ENCODE measurements at places on chromosomes 4 and X.

DNA sequence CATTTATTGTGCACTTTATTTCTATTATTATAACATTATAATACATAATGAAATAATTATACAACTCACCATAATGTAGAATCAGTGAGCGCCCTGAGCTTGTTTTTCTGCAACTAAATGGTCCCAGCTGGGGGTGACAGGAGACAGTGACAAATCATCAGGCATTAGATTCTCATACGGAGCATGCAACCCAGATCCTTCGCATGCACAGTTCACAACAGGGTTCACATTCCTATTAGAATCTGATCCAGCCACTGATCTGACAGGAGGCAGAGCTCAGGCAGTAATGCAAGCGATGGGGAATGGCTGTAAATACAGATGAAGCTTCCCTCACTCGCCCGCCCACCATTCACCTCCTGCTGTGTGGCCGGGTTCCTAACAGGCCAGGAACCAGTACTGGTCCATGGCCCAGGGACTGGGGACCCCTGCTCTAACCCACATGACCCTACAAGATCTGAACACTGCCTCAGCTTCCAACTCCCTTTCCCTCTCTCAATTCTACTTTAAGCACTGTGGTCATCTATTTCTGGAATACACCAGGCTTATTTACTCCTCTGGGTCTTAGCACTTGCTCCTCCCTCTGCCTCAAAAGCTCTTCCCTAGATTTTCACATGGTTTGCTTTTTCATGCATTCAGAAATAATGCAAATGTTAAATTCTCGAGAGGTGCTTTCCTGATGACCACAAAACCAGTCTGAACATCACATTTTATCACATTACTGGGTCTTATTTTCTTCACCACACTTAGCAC lies 166.8 kb upstream of the HCCS start:
- no peak for DNase-seq

- no peak for DNase-seq
These were observed 1.2 kb downstream of the RAB33B start for GRCh38 chr4:139455126-139455538.

DNA sequence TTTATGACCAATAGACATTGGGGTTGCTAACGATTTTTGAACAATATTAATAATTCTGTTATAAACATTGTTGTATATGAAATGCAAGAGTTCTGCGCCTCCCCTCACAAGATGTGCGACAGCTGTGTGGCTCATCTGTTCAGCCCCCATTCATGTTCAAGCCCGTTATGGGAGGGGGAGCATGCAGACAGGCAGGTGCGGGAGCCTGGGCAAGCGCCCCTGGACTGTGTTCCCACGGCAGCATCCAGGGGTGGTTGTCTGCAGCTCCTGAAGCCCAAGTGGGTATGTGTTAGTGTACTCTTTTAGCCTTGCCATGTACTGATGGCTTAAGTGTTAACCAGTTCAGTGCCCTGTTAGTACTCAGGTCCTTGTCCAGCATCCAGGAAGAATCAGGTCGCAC lies 34.6 kb downstream of the UGT2A3 start:
- DNase-seq, result no peak

GRCh38 chr4:3630598-3631543 lies 98.6 kb upstream of the LRPAP1 start:
- no peak for DNase-seq

- no peak for DNase-seq
These were observed 76.2 kb downstream of the CLDN34 start for GRCh38 chrX:10043386-10043785.

DNA sequence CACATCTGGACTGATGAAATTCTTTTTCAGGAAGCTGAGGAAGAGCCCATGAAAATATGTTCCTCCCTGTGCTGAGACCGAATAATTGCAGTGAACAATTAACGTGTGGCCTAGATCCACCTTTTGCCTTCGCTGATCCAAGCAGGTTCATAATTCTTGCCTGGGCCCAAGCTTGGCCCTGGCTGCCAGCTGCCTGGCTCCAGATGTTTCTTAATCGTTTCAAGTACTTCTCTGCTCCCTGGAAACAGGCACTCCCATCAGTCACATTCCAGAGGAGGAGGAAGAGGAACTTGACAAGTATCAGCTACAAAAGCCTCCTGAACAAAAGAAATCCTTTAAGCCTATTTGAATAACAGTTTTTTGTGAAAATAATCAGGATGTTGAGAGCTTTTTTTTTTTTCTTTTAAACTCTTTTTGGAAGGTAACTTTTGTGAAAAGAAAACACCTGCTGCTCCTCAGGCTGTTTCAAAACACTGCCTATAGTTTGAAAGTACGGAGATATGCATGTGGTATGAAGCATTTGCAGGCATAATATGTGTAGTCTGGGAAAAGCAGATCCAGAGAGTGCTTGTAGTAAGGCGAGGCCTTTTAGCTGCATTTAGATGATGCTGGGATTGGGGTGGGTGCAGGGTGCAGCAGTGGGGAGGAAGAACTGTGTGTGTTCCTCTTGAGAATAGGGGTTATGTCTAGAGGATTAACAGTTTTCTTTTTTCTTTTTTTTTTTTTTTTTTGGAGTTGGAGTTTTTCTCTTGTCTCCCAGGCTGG lies 154.4 kb downstream of the PTTG2 start:
- no peak for DNase-seq

GRCh38 chr4:8607603-8608481 lies 15.3 kb downstream of the CPZ start:
- DNase-seq, result peak; percentile 4

GRCh38 chr4:85826060-85826678 lies 351.2 kb downstream of the ARHGAP24 start:
- no peak for DNase-seq

- DNase-seq, result no peak
These were observed 27.8 kb upstream of the LIMCH1 start for GRCh38 chr4:41510179-41510578.

DNA sequence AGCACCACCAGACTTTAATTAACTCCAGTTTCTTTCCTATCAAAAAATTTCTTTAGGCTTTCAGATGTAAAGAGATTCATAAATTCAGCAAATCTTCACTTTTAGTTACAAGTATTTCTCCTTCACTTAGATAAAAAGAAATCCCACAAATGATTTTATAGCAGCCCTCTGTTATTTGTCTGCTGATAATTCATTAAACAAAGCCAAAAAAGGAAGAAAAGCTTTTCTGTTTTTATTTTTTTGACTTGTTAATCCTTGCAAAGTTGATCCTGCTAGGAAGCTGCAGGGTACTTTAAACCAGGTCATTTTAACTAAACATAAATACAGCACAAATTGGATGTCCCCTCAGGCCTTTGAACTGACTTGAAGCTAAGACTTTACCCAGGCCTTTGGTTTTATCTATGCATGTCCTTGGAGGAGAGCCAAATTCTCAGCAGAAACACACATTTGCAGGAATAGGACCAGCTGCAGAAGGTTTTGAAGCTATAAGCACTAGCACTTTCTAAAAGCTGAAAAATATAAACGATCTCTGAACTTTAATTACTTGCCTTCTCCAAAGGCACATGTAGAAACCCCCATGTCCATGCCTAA lies 57.5 kb downstream of the PCDH18 start:
- no peak for DNase-seq

- DNase-seq, result no peak
These were observed 10.0 kb downstream of the MSL3 start for GRCh38 chrX:11768039-11768438.

DNA sequence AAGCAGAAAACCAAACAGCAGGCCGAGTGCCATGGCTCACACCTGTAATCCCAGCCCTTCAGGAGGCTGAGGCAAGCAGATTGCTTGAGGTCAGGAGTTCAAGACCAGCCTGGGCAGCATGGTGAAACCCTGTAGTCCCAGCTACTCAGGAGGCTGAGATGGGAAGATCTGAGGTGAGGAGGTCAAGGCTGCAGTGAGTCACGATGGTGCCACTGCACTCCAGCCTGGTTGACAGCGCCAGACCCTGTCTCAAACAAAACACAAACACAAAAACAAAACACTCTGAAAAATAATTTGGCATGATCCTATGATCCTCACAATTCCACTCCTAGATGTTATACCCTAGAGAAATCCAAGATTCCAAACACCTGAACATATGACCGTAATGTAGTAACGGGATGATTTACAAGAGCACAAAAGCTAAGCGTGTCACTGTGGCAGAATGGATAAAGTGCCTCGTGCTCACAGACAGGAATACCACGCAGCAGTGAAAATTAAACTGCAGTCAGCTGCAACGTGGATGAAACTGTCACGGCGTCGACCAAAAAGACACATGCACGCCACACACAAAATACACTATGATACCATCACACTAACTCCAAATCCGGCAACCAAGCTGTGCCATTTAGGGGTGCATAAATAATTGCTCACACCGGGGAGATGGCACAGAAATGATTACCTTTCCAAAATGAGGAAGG lies 1.7 kb downstream of the NELFA start:
- no peak for DNase-seq

DNA sequence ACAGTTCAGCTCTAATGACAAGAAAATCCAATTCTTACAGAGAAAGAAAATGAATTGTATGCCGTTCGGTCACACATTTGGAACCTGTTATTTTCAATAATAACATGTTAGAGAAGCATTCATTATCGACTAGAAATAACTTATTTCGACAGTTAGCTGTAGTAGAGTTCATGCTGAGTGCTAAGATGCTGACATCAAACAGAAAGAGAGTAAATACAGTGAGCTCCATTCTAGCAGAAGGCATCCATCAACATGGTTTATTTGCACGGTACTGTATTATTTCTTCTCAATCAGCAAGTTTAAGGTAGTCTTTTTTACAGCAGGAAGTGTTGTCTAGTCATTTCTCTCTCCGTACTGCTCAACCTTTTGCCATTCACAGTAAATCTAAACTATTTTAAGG lies 732.1 kb downstream of the STIM2 start:
- no peak for DNase-seq

DNA sequence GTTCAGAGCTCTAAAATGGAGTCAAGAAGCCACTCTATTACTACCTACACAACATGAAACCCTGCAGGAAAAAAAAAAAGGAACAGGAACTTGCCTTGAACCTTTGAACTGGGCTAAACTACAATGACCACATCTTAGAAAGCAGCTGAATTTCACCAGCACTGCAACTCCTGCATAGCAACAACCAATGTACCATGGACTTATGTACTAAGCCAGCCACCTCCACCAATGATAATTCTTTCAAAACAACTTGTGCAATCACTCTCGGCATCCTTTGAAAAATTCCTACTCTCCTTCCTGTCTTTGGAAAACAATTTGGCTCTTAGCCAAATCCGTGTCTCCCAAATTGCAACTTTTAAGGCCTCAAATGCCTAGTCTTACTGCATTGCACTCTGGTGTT lies 26.8 kb upstream of the FMR1 start:
- DNase-seq, result no peak

DNA sequence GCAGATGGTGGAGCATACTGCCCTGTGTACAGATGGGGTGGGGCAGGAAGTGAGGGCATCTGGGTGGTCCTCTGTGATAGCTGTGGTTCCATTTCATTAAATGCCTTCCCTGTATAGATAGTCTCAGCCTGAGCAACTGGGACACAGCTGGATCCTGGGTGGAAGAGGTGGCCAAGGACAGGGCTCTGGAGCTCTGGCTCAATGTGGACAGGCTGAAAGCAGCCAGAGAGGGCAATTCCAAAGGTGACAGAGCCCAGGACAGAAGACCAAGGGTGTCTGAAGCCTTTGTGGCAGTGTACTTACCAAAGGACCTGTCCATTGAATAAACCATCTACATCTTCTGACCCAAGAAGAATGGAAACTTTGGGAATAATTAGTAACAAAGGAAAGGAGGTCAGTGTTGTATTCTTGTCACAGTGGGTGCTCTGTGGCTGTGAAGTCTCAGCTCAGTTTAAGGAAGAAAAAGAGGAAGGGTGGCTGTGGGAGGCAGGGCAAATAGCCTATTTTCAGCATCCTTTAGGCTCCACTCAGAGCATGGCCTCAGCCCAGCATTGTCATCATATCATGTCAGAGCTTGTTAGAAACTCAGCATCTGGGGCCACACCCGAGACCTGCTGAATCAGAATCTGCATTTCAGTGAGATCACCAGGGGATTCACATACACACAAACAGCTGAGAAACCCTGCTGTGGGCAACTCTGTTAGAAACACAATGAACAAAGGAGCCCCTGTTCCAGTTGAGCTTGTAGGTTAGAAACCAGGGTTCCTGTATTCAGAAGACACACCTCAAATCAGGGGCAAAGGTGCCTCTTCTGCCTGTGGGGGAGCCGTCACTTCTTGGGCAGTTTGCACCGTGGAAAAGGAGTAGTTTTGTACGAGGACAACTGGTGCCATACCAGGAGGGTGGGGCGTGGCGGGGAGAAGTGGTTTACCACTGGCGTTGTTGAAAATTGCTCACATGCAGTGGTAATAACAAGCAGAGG lies 168.6 kb downstream of the PTTG2 start:
- peak; percentile 91 for DNase-seq

DNA sequence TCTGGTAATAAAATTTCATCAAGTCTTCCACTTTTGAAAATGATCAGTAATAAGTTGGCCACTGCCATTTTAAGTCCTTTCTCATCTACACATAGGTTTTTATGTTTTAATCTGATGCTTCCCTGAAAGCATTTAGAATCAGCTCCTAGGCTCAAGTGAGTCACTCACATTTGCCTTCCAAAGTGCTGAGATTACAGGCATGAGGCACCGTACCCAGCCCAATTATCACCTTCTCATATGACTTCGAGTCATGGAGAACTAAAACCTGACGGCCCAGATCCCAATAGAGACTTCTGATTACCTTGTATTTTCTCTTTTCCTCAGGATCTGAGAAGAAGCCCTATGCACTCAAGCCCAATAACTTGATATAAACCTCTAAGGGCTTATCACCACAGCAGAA lies 140.8 kb downstream of the OPHN1 start:
- no peak for DNase-seq

GRCh38 chr4:23839279-23839678 lies 50.6 kb downstream of the PPARGC1A start:
- no peak for DNase-seq

GRCh38 chr4:154064244-154064643 lies 275.4 kb upstream of the SFRP2 start:
- no peak for DNase-seq

DNA sequence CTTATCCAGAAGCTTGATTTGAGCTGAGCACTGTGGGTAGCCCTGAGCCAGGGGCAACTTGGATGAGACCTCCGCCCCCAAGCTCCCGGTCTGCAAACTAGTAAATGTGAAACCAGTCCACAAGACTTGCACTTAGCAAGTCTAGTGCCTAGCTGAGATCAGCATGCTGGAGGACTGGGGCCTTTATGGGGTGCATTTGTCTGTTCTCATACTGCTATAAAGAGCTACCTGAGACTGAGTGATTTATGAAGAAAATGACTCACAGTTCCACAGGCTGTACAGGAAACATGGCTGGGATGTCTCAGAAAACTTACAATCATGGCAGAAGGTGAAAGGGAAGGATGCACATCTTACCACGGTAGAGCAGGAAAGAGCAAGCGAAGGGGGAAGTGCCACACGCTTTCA lies 42.1 kb upstream of the HOPX start:
- no peak for DNase-seq

- DNase-seq, result no peak
These were observed 3.3 kb downstream of the TRIM2 start for GRCh38 chr4:153207567-153207966.
